ENCODE measurements at places on chromosomes 12 and 14.

GRCh38 chr14:102087762-102088011 lies 843 bp upstream of the HSP90AA1 start:
- no peak for DNase-seq

- no peak for DNase-seq
These were observed 18.1 kb upstream of the KIF26A start for GRCh38 chr14:104120281-104120741.

DNA sequence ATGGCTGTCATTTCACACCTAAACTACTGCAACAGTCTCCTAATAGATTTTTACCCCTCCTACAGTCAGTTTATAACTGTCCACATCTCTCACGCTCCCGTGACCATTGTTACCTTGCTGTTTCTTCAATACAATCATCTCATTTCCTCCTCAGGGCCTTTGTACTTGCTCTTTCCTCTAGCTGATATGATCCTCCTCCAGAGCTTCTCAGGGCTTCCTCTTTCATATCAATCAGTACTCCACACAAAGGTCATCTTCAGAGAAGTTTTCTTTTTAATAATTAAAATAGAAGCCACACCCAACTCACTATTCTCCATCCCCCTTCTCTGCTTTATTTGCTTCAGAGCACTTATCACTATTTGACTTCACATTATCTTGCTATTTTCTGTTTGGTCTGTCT lies 508.2 kb downstream of the NELL2 start:
- DNase-seq: no peak

DNA sequence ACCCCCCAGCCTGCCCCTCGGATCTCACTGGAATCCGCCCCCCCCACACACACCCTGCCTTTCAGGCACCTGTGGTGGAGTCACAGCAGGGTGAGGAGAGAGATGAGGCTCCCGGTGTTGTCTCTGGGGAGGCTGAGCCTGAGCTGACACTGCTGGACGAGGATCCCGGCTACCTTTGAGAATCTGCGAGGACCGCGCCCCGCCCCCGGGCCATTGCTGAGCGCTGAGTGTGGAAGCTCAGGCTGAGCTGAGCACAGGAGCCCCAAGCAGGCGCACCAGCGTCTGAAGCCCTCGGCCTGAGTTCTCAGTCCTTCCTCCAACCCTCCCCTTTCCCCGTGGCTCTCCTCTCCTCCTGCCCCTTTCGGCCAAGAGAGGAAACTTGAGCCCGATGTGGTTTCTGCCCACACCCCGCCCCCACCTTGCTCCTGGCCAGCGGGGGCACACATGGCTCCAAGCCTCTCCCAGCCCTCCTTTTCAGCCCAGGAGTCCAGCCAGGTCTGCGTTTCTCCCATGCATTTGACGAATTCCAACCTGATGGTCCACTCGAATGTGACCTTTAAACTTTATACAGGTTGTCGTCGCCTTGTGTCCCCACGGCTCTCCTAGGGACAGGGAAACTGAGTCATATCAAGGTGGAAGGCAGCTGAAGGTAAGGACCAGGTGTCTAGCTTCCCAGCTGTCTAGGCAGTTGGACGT lies at the start of gene NFE2:
Gene NFE2 (minus strand): TSS at position 284 of the 696 bp plus-strand sequence. CDS start 5,767 bp downstream, outside the sequence.
- no peak for DNase-seq

DNA sequence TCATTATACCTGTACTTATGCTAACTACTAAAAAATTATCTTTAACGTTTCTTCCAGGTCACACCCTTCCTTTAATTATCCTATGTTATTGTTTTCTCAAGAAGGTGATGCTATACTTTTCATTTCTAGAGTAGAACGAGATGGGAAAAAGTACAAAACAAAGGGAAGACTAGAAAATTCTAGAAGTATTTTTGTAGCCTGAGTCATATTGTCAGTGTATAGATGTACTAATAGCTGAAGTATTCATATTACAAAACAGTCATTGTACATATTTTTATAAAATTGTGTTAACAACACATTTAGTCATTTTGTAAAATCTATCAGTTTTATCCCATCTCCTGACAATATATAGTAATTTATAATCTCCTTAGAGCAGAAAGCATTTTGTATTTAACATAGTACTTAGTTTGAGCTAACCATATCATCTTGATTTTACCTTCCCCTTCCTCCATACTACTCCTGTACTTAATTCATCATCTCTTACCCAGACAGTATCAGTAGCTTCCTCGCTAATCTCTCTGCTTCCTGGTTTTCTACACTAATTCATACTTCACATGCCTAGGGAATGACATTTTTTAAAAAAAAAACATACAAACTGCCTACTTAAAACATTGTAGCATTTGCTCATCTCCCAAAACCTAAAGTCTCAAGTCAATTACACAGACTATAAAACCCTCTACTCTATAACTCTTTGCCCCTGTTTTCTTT lies 920.9 kb downstream of the RPS29 start:
- no peak for DNase-seq

DNA sequence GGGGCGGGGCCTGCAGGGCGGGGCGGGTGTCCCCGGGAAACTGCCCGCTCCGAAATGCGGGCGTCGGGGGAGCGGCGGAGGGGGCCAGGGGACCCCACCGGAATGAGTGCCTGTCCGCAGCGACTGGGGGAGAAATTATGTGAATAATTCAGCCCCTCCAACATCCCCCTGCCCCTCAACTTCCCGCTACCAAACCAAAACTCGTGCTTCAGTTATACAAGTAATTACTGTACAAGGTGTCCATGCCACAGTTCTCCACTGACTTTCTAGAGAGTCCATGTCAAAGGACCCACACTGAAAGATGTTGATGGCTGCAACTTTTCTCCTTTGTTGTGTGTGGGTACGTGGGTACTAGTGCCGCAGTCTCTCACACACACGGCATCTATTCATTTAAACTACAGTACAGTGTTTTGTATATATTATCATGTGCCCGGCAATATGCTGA lies 414 bp upstream of the CDK17 start:
- no peak for DNase-seq

DNA sequence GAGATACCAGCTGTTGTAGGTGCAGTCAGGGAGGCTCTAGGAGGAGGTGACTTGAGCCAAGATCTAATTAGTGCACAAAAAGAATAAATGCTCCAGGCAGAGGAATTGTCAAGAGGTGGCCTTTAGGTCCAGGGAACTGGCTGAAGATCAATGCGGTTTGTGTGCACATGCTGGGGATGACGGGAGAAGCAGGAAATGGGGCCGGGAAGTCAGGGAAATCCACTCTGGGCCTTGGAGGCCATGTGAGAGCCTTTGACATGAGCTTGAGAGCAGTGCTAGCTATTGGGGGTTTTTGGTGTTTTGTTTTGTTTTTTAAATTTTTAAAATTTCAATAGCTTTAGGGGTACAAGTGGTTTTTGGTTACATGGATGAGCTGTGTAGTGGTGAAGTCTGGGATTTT lies 67.4 kb downstream of the MVK start:
- no peak for DNase-seq

DNA sequence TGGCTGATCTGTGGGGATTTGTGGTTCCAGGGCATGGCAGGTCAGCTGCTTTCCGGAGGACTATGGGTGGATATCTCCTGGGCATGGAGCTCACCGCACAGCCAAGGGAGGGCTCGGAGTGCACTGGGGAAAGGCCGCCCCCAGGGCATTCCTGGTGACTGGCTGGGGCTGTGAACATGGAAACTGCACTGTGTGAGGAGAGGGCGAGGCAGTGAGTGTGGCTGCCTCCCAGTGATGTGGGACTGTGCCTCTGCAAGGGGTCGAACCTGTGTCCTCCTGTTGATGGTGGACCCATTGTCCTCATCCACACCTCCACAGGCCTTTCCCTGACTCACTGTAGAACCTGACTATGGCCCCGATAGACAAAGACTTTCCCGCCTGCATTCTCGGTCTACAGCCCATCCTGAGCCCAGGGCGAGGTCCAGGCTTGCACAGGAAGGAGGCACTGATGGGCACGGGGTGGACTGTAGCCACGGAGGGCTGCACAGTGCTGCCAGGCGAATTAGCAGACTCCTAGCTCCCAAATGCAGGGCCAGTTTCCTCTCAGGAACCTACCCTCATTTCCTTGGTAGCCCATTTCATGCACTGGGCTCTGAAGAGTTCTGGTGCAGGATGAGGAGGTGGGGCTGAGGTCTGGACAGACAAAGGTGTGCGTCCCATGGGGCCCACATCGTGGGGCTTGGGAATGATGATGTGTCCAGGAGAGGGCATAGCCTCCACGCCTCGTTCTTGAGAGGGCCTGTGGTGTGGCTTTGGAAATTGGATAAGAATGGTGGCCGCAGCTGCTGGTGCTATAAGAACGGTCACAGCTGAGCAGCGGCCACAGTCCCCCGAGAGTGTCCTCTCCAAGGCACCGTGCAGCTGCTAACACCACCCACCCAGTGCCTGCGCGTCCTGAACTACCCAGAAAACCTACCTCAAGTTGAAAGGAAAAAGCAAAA lies 415.1 kb downstream of the TMEM121 start:
- no peak for DNase-seq

- no peak for DNase-seq
These were observed 30.2 kb downstream of the BEGAIN start for GRCh38 chr14:100556936-100557505.

DNA sequence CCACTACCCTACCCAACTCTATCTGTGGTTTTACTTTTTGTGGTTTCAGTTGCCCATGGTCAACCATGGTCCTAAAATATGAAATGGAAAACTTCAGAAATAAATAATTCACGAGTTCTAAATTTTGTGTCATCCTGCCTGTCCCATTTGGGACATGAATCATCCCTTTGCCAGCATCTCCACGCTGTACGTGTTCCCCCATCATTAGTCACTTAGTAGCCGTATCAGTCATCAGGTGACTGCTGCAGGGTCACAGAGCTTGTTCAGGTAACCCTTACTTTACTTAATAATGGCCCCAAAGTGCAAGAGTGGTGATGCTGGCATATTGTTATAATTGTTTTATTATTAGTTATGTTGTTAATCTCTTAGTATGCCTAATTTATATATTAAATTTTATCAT lies 209.9 kb downstream of the ITPR2 start:
- DNase-seq: no peak

GRCh38 chr12:119169150-119169549 lies 9.6 kb upstream of the HSPB8 start:
- DNase-seq: no peak

DNA sequence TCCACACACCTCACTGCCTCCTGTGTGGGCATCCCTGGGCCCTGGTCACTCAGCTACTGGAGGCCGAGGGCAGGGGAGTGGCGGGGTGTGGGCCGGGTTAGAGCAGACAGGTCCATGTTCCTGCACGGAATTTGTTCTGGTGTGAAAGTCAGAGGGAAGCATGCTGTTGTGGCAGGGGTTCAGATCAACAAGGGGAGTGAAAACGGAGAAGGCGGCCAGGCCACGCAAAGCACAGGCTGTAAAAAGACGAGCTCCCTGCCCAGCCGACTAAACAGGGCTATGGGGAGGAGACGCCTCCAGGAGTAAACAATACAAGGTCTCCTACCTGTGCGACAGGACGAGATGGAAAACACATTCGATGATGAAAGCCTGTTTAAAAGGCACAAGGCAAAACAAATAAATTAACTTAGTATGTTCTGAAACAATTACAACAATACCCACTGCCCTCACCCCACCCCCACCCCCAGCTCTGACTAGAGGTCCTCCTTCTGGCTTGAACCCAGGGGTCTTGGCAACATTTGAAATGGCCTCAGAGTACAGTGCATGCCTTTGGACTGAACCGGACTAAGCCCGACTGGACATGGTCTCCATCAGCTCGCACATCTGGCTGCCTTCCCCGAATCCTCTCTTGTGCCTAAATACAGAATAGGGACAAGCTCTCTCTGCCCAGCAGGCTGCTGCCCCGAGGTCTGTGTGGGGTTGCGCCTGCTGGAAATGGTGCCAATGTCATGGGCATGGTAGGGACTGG lies 274.9 kb upstream of the DIO3 start:
- no peak for DNase-seq

DNA sequence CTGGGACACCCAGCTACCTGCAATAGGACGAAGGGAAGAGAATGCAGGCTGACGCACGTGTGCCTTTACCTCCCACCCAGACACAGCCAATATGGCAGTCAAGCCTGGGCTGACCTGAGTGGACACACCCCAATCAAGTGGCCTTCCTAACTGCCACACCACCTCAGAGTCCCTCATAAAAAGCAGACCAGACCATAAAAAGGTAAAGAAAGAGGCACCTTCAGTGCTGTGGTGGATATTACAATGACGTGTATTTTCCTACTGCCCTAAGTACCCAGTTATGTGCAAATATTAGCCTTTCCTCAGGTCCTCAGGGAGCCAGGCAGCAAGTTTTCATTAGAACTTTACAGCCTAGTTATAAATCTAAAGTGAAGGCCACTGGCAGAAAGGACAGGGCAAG lies 75.8 kb downstream of the KCNK10 start:
- no peak for DNase-seq

- no peak for DNase-seq
These were observed 38.6 kb downstream of the MGST1 start for GRCh38 chr12:16385782-16386646.

DNA sequence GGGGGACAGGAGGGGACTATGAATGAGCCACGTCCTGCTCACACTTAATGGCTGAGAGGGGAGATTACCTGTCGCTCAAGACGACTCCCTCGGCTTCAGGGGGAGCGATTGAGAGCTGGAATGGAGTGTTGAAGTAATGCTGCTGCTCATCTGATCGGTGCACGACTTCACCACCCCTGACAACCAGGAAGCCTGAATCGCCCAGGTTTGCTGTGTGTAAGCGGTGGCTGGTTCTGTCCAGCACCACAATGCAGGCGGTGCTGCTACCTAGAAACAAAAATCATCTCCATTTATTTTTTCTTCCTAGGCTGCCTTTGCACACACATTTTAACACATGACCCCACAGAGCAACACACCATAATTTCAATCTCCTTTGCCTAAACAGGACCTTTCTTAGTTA lies 37.3 kb downstream of the PPTC7 start:
- no peak for DNase-seq

DNA sequence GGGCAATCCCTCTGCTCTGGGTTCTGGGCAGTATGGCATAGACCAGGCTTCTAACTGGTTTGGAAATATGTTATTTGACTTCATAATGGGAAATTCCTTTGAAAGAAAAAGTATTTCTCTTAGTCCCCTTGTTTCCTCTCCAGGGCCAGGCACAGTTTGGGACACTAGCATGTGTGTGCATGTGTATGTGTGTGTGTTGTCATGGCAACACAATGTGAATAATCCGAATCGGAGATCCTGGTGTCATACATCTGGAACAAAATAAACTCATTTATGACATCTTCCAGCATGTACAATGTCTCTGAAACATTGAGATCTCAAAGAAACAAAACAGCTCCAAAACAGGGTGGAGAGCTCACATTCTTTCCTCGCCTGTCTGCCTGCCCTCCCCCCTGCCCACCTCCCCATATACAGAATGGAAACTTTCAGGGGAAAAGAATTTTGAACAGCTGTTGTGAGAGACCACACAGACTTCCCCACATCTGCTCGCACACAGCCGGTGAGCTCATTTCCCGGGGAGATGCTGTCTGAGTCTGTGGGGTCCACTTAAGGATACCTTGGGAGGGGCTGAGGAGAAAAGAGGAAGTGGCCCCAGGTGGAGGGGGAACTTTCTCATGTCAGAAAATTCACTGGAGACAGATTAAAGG lies 55.5 kb upstream of the PARP11 start:
- no peak for DNase-seq

DNA sequence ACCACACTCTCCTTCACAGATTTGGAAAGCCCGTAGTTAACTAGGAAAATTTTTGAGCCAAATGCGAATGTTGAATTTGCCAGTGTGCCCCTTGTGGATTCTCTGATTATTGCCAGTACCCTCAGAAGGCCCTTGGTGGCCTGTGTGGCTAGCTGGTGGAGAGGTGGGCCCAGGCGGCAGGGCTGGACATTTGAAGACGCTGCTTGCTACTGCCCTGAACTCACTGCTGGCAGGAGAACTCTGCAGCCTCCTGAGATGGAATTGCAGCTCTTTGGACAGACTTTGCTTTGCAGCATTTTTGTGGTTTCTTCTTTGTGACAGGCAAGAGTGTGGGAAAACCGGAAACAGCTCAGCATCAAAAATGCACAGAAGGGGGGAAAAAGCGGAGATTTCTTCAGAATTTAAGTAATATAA lies 97.6 kb downstream of the TGFB3 start:
- DNase-seq: no peak

Measured in activated naive CD4-positive, alpha-beta T cell (primary cell).